NCI-H1092 (cell line): ENCODE measurements at places on chromosomes 11 and 22.

DNA sequence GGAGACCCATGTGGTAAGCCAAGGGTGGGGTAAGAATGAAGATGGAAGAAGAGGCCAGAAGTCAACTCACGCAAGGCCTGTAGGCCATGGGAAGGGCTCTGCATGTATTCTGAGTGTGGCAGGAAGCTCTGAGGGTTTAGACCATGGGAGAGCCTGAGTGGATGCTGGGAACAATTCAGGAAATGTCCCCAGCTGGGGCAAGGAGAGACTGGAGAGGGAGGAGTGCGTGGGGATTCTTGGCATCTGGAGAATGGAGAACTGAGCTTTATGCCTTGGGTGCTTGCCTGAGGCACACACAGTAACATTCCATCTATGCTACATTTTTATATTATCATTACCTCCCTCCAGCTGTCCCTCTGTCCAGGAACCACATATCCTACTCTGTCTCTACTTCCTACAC lies 50.4 kb upstream of the CD82 start:
- DNase-seq = no peak

GRCh38 chr11:74025467-74026166 lies 16.7 kb upstream of the UCP3 start:
- no peak for DNase-seq

GRCh38 chr22:40178417-40179409 lies 988 bp downstream of the TNRC6B start:
- peak; percentile 28 for DNase-seq

DNA sequence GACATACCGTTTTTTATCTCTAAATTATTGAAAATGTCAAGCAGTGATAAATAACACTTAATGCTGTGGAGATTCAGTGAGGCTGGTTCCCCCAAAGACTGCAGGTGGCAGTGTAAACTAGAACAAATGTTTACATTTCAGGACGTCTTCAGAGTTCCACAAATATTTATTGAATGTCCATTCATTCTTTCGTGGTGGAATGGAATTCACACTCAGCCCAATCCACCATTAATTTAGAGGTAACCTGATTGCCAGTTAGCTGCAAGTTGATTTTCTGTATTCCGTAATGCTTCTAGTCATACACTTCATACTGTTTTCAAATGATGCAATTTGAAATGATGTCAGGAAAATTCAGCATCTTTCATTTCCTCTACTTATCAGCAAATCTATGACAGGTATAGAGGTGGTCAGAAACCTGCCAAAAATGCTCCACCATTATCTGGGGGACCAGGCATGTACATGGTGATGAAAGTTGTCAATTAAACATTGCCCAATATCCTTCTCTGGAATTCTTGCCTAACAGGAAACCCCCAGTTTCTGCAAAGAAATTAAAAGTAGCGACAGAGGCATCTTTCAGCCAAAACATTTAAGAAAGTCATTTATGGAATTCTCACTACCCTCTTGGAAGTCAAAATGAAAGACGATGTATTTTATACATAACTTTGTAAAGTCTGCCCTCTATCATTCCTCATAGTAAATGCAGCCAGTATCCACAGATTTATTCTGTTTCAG lies 94.3 kb upstream of the BMAL1 start:
- no peak for DNase-seq

DNA sequence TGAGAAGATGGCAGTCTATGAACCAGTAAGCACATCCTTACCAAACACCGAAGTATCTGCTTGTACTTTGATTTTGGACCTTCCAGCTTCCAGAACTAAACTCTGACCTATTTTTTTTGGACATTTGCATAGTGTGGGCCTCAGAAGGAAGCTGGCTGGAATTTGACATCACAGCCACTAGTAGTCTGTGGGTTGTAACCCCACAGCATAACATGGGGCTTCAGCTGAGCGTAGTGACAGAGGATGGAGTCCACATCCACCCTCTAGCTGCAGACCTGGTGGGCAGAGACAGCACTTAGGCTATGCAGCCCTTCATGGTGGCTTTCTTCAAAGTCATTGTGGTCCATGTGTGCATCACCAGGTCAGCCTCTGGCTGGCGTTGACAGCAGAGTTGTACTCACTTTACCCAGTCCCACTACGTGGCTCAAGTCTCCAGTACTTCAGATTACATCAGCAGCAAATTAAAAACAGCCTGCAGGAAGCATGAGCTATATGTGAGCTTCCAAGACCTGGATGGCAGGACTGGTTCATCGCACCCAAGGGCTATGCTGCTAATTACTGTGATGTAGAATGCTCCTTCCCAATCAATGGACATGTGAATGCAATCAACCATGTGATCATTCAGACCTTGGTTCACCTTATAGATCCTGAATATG lies 58.6 kb upstream of the VPREB1 start:
- DNase-seq = no peak
